Activated CD8-positive, alpha-beta memory T cell treated with anti-CD3 and anti-CD28 coated beads for 1 hour (primary cell): ENCODE measurements at places on chromosomes 6 and 20.

DNA sequence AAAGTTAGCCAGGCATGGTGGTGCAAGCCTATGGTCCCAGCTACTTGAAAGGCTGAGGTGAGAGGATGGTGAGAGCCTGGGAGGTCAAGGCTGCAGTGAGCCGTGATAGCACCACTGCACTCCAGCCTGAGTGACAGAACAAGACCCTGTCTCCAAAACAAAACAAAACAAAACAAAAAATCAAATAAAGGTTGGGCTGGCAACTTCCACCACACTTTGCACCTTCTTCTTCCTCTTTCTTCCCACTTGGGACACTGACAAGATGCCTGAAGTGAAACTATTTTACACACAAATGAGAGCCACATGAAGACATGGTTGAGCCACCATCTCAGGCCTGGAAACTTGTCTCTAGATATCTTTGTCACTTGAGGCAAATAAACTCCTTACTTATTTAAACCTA is 53.8 kb upstream of the CCDC28A start:
- no peak for DNase-seq

- no peak for DNase-seq
These were observed 22.4 kb upstream of the IFNGR1 start for GRCh38 chr6:137241481-137242038.

DNA sequence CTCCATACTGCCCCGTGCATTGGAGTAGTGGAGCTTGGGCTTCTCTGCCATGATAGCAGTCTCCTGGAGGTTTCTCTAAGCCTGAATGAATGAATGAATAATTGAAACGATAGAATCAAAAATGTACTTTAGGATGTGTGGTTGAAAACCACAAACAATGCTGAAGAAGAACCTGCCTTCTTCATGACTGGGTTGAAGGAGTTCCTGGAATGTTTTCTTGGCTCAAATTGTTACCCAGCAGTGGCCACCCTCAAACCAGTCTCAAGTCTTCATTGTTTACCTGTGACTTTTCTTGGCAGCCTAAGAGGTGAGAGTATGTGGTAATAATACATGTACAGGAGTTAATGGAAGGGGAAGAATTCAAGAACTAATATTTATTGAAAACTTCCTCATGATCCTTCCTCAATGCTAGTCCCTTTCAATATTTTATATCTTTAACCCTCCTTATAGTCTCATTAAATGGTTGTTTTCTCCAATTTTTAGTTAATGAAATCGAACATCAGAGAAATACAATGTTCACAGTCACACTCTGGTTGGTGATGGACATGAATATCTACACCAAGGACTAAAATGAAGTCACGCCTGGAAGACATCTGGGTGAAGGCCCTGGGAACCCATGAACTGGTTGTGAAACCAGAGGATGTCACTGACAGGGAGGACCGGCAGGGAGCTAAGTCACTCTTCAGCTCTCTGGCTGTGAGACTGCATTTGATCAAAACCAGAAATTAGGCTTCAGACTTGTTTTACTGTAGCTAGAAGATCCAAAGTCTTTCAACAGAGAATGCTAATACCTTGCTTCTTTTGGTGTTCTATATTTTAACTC is at the start of gene GSTA5:
TSS of gene GSTA5 (minus strand) at position 51 of the 823 bp plus-strand sequence.
- DNase-seq: no peak

DNA sequence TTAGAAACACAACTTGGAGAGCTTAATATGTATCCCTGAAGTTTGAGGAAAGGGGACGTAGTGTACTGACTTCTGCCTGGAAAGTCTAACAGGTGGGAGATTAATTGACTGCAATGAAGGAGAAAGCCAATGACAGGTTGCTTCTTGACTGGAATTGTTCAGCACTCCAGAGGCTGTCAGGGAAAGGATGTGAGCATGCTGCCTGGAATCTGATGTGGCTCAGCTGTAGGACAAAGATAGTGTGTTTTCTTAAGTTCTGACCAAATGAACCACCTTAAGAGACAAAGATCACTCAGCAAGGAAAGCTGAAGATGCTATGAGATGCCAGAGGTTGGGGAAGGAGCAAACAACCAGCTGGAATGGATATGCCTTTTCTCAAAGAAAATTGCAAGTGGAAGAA is 185.8 kb downstream of the PHF3 start:
- DNase-seq: no peak
